Activated T-helper 2 cell treated with anti-CD3 and anti-CD28 coated beads, Interferon-gamma antibody, Interleukin-2, Interleukin-4, amounts not matched to agents 10 μg/mL and 5 μg/mL and 100 μg/mL, durations not matched to agents 14 hours and 24 hours and 36 hours (primary cell): ENCODE measurements at places on chromosomes 2 and 18. TPM values are rescaled to one million over a fixed set of nuclear protein-coding genes. Genes with fewer than 3 reads are reported as not detected.

FAM237A gene
- not detected in 2 replicates for total RNA-seq

RGPD3 gene
- 0.30 and 0.34 TPM in 2 replicates for total RNA-seq

SCYGR4 gene
- not detected in 2 replicates for total RNA-seq

MYO3B gene
- total RNA-seq = 13.7 and 14.4 TPM in 2 replicates

- H3K36me3 ChIP-seq = peaks cover 7% of the 10 kb centered on the region
- no peak overlapping the region for H3K27ac ChIP-seq
Measured at GRCh38 chr2:97267411-97268074, 154.6 kb downstream of the ANKRD36 start.

- no peak overlapping the region for H3K27ac ChIP-seq
- H3K27me3 ChIP-seq = no peaks in the 10 kb centered on the region
- no peak overlapping the region for H3K4me3 ChIP-seq
- no peak for DNase-seq
- H3K4me1 ChIP-seq = no peaks in the 10 kb centered on the region
Measured at GRCh38 chr2:150517951-150518680, 30.6 kb upstream of the RND3 start.

DNA sequence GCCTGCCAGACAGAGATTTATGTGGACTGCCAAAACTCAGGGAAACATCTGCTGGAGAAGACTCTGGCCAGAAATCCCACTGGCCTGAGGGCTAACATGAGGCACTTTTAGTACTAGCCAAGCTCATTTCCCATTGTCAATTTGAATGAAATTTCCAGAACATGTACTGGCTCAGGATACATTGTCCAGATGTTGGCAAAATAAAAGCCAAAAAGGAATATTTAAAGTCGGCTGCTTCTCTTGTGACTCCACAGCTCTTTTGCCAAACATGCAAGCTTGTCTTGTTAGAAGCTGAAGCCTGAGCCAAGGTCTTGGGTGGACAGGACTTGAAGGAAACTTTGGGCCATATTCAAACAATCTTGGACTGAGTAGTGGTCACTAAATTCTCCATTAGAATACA is 215.5 kb downstream of the NCKAP5 start:
- no peak overlapping the region for H3K27ac ChIP-seq
- no peak overlapping the region for H3K4me3 ChIP-seq
- H3K27me3 ChIP-seq = no peaks in the 10 kb centered on the region
- no peaks in the 10 kb centered on the region for H3K4me1 ChIP-seq
